Pancreas (tissue), 10 donors: ENCODE measurements at places on chromosomes 2 and 18.

GRCh38 chr2:36387258-36387916 lies 31.8 kb downstream of the CRIM1 start:
- no peak for DNase-seq

GRCh38 chr18:8051453-8051852 lies 484.3 kb downstream of the PTPRM start:
- DNase-seq: no peak

DNA sequence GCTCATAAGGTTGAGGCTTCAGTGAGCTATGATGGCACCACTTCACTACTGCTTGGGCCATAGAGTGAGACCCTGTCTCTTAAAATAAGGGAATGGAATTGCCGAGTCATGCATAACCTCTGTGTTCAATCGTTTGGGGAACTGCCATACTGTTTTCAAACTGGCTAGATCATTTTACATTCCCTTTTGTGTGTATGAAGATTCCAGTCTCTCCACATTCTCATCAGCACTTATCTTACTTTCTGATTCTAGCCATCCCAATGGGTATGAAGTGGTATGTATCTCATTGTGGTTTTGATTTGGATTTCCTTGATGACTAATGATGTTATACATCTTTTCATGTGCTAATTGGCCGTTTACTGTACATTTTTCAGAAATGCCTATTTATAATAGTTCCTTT lies 23.7 kb downstream of the MARCHF7 start:
- DNase-seq: no peak

- DNase-seq: no peak
These were observed 248 bp downstream of the HAAO start for GRCh38 chr2:42792087-42792582.

- no peak for DNase-seq
These were observed 24.2 kb upstream of the MCFD2 start for GRCh38 chr2:46939626-46940359.

DNA sequence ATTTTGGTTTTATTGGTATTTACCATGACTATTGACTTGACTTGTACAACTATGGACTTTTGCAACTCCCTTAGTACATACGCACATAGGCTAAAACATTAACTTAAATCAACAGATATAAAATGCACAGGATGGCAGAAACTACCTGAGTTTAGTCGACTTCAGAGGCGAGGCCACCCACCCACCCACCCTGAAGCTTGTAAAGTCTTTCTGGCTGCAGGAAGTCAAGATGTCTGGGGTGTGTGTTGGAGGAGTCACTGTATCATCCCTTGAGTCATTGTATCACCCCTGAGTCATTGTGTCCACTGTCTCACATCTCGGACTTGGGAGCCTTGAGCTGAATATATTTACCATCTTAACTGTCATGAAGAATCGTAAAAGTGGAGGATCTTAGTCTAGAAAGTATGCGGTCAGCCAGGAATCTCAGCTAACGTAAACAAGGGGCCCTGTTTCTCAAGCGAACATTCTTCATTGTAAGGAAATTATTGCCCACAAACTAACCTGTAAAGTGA lies 140.0 kb upstream of the ST6GAL2 start:
- DNase-seq: no peak

- no peak for DNase-seq
These were observed 45.6 kb downstream of the REL start for GRCh38 chr2:60926741-60927552.

GRCh38 chr2:231123362-231123898 lies 1.4 kb downstream of the HTR2B start:
- no peak for DNase-seq

DNA sequence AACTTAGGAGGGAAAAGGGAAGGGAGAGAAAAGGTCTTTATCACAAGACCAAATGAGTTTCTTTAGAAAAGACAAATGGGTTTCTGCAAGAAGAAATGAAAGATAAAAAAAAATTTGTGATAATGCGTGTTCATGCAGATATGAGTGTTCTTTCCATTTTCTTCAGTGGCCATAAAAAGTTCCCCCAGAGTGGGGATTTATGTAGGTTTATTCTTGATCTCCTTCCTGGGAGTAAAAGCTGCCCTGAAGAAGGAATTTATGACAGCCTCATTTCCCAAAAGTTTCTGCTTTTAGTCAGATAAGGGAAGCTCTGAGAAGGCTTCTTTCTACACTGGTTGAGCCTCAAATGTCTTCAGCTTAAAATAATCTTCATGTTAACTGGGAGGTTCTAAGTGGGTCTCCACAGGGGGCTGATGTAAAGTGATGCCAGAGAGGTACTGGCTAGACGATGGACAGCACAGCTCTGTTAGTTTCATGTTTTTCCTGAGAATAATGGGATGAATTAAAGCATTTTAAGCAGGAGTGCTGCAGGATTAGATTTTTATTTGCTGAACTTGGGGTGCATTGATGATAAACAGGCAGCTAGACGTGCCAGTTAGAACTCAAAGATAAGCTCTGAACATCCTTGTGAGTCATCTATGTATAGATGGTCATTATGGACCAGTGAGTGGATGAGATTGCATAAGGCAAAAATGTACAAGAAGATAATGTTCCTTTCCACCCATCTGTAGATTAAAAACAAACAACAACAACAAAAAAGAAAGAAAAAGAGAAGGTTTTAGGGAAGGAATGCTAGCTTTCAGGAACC lies 99.4 kb upstream of the MSH2 start:
- DNase-seq: no peak

DNA sequence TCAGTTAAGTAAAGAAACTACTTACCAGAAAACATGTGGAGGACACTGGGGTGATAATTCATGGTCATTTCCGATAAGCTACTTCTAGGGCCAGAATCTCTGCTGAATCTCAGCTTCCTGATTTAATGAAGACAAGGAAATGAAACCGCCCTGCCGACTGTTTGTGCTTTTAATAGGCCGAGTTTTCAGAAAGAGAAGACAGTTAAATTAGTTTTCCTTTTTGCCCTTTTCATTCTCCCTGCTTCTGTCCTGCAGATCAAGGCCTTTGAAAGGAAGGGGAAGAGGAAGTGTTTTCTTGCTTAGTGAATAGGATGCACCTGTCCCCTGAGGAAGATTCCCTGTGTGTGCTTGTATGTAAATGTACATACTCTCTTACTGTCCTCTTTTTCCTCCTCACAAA lies 126.6 kb downstream of the SH3RF3 start:
- DNase-seq: no peak

GRCh38 chr2:36455011-36455410 lies 99.4 kb downstream of the CRIM1 start:
- DNase-seq: no peak

- DNase-seq: no peak
These were observed 39.6 kb downstream of the POLR1A start for GRCh38 chr2:86066007-86066578.

GRCh38 chr18:69845593-69846506 lies 101.8 kb downstream of the CD226 start:
- no peak for DNase-seq

GRCh38 chr18:2104620-2105462 lies 466.5 kb downstream of the METTL4 start:
- DNase-seq: no peak

GRCh38 chr2:40300391-40300790 lies 151.5 kb downstream of the SLC8A1 start:
- DNase-seq: no peak

- DNase-seq: no peak
These were observed 13.8 kb upstream of the TTC27 start for GRCh38 chr2:32614084-32614483.

GRCh38 chr18:7116792-7117389 lies 706 bp downstream of the LAMA1 start:
- DNase-seq: no peak

DNA sequence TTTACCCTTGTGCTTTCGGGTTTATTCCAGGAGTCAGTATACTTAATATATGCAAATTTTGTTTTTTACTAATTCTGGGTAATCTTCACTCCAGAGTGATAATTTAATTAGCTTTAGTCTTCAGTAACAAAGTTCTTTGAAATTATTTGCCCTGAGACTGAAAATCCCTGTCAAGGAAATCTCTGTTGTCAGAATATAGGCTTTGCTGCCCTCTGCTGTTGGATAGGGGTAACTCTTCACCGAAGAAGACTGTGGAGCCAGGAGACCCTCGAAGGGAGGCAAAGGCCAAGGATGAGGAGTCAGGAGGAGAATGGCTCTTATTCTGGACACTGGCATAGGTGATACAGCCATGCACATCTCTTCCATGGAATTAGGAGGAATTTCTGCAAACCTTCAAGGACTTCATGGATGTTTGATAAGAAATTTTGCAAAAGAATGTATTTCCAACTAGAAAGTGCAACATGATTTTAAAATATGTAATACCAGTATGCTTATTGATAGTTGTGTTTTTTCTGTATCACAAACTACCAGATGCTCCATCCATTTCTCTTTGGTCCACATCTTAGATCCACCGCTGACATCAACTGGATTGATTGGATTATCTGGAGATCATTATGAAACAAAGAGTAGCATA lies 182.3 kb downstream of the RDH14 start:
- no peak for DNase-seq

DNA sequence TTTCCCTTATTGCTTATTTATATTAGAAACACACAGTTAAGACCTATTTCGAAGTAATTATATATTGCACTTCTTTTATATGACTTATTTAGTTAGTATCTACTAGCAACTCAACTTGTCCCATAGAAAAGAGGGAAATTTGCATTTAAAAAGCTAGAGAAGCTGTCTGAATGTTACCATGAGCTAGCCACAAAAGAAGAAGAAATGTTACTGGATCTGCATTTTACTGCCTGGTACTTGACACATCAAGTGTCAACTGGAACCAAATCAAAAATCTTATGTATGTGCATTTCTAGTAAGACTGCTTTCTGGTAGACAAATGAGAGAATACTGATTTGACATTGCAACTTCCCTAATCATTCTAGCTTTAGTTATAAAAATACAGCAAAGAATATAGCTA lies 424.6 kb upstream of the VRK2 start:
- no peak for DNase-seq

- DNase-seq: no peak
These were observed 11.2 kb upstream of the WIPF1 start for GRCh38 chr2:174608866-174609214.

GRCh38 chr2:181947273-181947672 lies 38.4 kb upstream of the PPP1R1C start:
- DNase-seq: no peak

GRCh38 chr2:49813208-49813607 lies 658.9 kb upstream of the FSHR start:
- DNase-seq: no peak

- DNase-seq: no peak
These were observed 124.1 kb upstream of the NYAP2 start for GRCh38 chr2:225275443-225275842.
